ENCODE measurements at places on chromosomes 5 and 9. TPM values are rescaled to one million over a fixed set of nuclear protein-coding genes. Genes with fewer than 3 reads are reported as not detected.

DNA sequence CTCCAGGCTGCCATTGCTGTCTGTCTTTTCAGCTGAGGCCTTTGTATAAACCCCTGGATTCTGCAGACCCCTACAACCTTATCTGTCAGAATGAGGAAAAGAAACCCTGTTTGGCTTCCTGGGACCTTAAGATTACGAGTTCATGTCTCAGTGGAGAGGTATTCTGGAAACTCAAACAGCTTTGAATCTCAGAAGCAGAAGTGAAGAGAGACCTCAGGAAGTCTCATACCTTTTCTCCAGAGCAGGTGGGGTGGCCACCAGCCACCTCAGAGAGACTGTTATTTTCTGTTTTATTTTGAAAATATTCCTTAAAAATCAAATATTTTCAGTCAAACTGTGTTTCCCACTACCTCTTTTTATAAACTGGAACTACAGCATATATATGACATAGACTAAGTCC, 457.5 kb downstream of the TMEM232 start:
- DNase-seq: no peak

DNA sequence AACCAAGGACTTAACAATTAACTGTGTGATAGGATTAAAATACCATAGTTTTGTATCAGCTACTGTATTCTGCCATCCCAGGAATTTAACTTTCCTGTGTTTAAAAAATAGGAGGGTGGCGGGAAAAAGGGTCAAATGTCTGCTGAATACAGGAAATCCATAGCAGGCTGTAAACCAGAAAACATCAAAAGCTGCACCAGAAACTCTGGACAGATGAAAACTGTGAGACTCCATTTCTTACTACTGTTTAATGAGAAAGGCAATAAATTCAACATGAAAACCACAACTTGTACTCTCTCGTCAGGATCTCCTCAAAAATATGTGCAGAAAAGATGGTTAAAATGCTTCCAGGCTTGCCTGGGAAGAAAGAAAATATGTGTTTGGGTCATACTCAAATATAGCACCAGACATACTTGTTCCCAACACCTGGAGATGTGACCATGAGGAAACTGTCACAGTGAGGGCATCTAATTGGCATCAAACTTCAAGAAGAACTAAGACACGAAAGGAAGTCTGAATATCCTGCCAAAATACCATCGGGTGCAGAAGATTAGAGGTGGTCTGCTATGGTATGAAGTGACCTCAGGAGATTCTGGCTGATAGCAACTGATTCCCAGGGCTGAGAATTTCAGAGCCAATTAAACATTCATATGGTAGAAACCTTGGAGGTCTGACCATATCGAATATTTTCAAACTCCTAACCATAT, 164.7 kb upstream of the TARS1 start:
- no peak for DNase-seq

DNA sequence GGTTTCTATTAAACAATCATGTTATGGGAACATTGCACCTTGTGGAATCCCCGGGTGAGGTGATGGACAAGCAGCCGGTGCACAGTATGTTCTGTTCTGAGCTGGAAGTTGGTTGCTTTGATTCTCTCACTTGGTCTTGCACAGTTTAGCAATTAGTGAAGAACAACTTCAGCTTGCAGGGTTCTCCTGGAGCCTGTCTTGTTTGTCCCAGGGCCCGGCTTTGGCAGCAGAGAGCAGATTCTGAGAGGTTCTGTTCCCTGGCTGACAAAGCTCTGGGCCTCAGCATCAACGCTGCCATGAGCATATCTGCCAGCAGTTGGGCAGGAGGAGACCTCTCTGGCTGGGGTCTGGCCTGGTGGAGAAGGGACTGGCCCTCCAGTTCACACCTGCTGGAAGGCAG, 16.9 kb downstream of the GADD45G start:
- no peak for DNase-seq

ECSCR gene
- 0.33 TPM for total RNA-seq

SLC45A2 gene
- not detected for total RNA-seq
